ENCODE measurements at places on chromosomes 5 and 9. TPM values are rescaled to one million over a fixed set of nuclear protein-coding genes. Genes with fewer than 3 reads are reported as not detected.

Gene PCDHGB1
- total RNA-seq: 0.79 TPM

Gene SLC36A3
- total RNA-seq: not detected

Gene APBA1
- total RNA-seq: 14.4 TPM

Gene TRAF1
- 2.8 TPM for total RNA-seq

Gene CWC27
- total RNA-seq: 14.0 TPM

Gene SLCO6A1
- not detected for total RNA-seq

Gene HAPLN1
- total RNA-seq: 6.7 TPM

Gene FOXE1
- not detected for total RNA-seq

Gene MSMP
- total RNA-seq: not detected

Gene TJP2
- total RNA-seq: 131 TPM

Gene GRM6
- total RNA-seq: not detected

Gene ABL1
- total RNA-seq: 79.0 TPM

Gene AHRR
- total RNA-seq: 1.6 TPM

Gene FCN2
- not detected for total RNA-seq

- no peak for DNase-seq
Measured at GRCh38 chr5:133839090-133839489, 129.3 kb downstream of the C5orf15 start.

- DNase-seq: no peak
Measured at GRCh38 chr5:62143268-62144229, 162.5 kb upstream of the KIF2A start.

DNA sequence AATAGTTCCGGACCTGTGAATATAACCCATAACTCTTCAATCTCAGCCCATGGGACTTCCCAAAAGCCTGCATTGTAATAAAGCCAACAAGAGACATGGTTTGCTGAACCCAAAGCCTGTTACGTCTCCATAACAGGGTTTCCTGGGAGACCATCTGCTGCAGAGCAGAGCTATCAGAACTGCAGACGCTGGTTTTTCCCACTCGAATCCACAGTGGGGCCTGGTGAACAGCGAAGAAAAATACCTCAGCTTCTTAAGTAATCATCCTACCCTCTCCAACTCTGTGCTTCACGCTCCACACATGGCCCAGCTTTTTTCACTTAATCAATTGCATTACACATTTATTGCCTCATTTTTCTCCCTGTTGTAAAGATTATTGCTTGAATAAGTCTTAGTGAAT is 409.5 kb upstream of the GRIA1 start:
- DNase-seq: no peak

DNA sequence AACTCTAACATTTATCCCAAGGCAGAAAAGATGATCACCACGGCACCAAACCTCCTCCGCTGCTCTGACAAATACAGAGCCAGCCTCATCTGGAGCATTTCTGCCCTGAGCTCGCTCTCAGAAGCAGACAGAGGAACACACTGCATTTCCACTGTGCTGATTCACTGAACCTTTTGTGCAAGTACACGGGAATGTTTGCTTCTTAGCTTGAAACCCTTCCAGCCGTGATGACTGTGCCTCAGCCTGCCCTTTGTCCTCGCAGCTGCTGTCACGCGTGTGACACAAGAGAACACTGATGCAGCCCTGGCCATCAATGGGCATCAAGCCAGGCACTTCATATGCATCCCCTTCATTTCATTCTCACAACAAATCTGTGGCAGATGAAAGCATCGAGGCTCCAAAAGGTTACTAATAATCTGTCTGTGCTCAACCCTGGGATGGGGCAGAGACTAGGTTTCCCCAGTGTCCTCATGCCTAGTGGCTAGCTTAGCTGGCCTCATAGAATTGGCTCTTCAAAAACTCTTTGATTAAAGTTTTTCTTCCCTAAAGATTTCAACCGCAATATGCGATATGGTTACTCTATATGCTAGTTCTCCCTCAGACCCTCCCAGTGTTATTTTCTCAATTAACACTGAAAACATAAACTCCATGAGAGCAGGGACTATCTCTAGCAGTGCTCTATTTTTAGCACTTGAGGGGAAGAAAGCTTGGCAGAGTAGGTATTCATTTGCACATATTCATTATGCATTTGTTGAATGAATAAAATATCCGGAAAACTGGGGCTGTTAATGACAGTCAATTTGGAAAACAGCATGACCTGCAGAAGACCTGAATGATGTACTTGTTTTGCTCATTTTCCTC is 7.3 kb downstream of the CDC14B start:
- no peak for DNase-seq

DNA sequence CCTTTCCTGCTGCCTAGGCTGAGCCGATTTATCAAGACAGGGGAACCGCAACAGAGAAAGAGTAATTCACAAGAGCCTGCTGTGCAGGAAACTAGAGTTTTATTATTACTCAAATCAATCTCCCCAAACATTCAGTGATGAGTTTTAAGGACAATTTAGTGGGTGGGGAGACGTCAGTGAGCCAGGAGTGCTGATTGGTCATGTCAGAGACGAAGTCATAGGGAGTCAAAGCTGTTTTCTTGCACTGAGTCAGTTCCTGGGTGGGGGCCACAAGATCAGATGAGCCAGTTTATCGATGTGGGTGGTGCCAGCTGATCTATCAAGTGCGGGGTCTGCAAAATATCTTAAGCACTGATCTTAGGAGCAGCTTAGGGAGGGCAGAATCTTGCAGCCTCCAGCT is 19.0 kb downstream of the SNX24 start:
- no peak for DNase-seq

DNA sequence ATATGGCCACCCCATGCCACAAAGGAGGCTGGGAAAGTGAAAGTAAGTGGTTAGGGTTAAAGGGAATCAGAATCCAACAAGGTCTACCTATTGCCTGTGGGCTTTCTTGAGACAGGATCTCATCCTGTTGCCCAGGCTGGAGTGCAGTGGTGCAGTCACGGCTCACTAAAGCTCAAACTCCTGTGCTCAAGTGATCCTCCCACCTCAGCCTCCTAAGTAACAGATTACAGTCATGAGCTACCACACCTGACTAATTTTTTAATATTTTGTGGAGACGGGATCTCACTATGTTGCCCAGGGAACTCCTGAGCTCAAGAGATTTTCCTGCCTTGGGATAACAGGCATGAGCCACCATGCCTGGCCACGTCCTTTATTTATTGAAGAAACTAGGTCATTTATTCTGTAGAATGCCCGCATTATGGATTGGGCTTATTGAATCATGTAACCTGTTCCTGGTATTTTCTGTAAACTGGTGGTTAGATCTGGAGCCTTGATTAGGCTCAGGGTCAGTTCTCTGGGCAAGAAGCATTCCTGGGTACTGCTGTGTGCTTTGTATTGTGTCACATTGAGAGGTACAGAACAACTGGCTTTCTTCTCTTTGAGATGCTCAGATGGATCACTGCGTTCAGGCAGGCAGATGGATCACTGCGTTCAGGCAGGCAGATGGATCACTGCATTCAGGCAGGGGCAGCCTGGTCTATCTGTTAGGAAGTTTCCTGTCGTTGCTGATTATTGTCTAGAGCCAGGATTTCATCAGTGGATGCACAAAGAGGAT is 41.6 kb downstream of the ERGIC1 start:
- no peak for DNase-seq

- peak; percentile 78 for DNase-seq
Measured at GRCh38 chr9:121700165-121700831, 48.9 kb downstream of the DAB2IP start.

- no peak for DNase-seq
Measured at GRCh38 chr5:174098694-174099093, 53.2 kb downstream of the NSG2 start.

DNA sequence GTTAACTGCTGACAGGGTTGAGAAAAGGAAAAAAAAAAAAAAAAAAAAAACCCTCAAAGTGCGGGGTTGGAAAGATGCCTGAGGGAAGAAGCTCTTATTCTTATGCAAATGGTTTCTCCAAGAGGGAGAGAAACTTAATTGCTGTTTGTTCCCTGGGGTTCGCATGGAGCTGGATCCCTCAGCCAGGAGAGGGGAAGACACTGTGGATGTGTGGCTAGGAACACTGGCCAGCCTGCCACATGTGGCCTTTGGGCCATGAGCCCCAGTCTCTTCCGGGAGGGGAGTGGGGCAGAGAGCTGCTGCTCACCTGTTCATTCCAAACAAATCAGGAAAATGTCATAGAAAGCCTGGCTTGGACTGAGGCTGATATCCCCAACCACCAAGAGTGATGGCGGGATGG is 9.4 kb upstream of the SCGB3A2 start:
- no peak for DNase-seq

DNA sequence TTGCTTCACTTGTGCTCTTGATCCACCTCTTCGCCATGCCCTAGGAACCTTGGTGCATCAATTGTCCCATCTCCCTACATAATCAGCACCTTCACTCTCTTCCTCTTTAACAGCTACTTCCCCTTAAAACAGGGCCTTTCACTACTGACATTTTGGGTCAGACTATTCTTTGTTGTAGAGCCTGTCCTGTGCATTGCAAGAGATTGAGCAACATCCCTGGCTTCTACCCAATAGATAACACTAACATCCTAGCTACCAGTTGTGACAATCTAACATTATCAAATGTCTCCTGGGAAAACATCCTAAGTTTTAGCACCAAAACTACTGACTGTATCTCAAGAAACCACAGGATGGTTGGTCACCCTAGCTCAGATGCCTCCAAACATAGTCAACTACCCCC is 854.3 kb upstream of the DMAC1 start:
- no peak for DNase-seq

DNA sequence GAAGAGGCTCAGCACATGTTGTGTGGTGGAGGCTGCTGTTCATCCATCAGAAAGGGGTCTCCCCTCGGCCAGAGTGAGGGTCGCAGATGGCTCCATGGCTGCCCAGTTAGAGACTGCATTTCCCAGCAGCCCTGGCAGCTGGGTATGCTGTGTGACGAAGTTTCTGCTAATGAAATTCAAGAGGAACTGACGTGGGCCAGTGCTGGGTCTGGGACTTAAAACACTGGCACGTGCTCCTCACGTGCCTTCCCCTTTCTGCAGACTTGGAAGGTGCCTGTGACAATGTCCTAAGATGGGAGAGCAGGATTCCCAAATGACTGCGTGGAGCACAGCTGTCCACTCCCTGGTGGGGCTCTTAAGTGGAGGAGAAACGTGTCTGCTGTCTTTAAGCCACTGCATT is 114.5 kb upstream of the RAPGEF1 start:
- DNase-seq: no peak

GRCh38 chr5:91179018-91179417 is 204.1 kb downstream of the ARRDC3 start:
- no peak for DNase-seq

GRCh38 chr5:124292322-124292855 is 454.1 kb downstream of the ZNF608 start:
- DNase-seq: no peak

- no peak for DNase-seq
Measured at GRCh38 chr5:178544166-178544834, 45.9 kb downstream of the COL23A1 start.

DNA sequence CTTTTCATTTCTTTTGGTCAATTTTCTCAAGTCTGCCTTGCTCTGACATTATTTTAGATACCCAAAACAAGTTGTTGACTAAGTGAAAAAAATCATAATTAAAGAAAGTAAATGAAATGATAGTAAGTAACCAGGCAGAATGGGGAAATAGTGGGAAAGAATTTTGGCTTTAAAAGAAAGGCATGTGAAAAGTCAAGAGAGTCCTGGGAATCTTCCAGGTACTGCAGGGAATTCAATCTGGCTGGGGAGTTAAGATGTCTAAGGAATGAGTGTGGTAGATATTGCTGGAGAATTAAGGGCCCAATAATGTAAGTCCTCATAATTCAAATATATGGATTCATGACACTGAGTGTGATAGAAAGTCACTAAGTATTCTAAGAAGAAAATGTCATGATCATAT is 123.1 kb upstream of the PAPPA start:
- DNase-seq: no peak

- DNase-seq: no peak
Measured at GRCh38 chr5:143398451-143399237, 4.8 kb downstream of the NR3C1 start.

GRCh38 chr5:10601246-10602030 is 37.6 kb downstream of the ANKRD33B start:
- DNase-seq: peak; percentile 70

DNA sequence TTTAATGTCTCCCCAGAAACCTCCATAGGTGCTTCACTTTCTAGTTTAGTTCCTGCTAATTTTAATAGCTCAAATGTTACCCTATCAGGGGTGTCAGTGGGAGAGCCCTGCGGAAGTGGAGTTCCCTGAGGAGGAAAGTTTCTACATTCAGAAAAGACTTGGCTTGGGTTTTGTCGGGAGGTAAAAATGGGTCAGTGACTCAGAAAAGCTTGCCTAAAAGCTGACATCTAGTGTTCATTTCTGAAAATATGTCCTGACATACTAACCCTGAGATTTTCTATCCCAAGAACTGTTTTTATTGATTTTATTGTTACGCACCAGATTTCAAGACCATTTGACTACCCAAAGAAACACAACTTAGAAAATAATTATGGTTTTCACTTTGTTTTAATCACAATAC is 40.9 kb upstream of the GLDC start:
- DNase-seq: no peak

- DNase-seq: no peak
Measured at GRCh38 chr5:112551419-112552032, 132.4 kb upstream of the EPB41L4A start.

- DNase-seq: no peak
Measured at GRCh38 chr5:139806726-139807646, 11.4 kb downstream of the PSD2 start.

GRCh38 chr5:54804086-54804485 is 181.3 kb downstream of the ESM1 start:
- DNase-seq: no peak

DNA sequence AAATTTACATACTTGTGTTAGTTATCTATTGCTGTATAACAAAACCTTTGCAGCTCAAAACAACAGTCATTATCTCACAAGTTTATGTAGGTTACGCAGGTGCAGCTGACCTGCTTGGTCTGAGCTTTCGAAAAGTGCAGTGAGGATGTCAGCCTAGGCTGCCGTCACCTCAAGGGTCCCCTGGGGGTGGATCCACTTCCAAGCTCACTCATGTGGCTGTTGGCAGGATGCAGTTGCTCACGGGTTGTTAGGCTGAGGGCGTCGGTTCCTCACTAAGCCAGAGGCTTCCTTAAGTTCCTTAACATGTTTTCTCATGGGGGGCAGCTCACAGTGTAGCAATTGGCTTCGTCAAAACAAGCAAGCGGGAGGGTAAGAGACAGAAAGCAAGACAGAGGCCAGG is 139.8 kb downstream of the DOCK8 start:
- DNase-seq: no peak

- no peak for DNase-seq
Measured at GRCh38 chr5:83527221-83527620, 55.7 kb downstream of the VCAN start.

DNA sequence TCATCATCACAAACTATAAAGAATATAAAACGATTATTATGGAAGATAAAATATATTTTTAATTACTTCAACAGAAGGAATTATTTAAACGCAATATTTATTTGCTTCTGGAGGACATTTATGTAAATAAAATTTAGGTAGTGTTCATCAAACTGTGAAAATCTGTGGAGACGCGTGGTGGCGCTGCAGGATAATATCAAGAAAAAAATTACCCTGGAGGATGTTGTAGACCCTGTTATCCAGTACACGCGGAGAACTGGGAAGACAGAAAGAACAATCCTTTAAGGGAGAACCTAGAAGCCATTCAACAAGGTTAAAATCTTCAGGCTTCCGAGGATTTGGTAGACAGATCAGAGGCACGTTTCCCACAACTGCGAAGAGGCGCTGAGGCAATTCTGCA is at the start of gene PCDHB12:
TSS of gene PCDHB12 (plus strand) at position 242 of the 400 bp plus-strand sequence. CDS start 189 bp downstream, outside the sequence.
- DNase-seq: no peak

GRCh38 chr9:97136421-97136820 is 97.5 kb upstream of the CTSV start:
- no peak for DNase-seq

Measured in left colon (tissue), 2 donors.